A549 treated with Mapracorat at 1 μM for 4 hours (cell line): ENCODE measurements at places on chromosomes 7 and 10. TPM values are rescaled to one million over a fixed set of nuclear protein-coding genes. Genes with fewer than 3 reads are reported as not detected.

Gene INPP5F
- 8.4 to 11.4 TPM (median 9.9 TPM) in 5 replicates for total RNA-seq

Gene ELAPOR2
- total RNA-seq: not detected in 5 replicates

Gene FFAR4
- total RNA-seq: 0.07 to 0.29 TPM (median 0.15 TPM) in 5 replicates

Gene TMEM236
- 0.02 to 0.08 TPM (median 0.03 TPM) in 5 replicates for total RNA-seq

Gene TAS2R41
- not detected in 5 replicates for total RNA-seq

Gene NKX2-3
- total RNA-seq: 0.06 to 0.11 TPM (median 0.08 TPM) in 3 of 5 replicates, not detected in the others

Gene CYP3A5
- 0.99 to 1.9 TPM (median 1.2 TPM) in 5 replicates for total RNA-seq

Gene PRLHR
- total RNA-seq: not detected in 5 replicates

Gene NEURL1
- 0.52 to 0.87 TPM (median 0.62 TPM) in 5 replicates for total RNA-seq

Gene CXCL12
- 0.07 to 0.66 TPM (median 0.23 TPM) in 5 replicates for total RNA-seq

Gene EEPD1
- total RNA-seq: 56.9 to 62.1 TPM (median 59.8 TPM) in 5 replicates

Gene CPED1
- total RNA-seq: 0.05 TPM in 1 of 5 replicates, not detected in the others

Gene KLLN
- 0.41 to 0.66 TPM (median 0.49 TPM) in 5 replicates for total RNA-seq

Gene SPDYE8
- not detected in 5 replicates for total RNA-seq

Gene SLC29A4
- total RNA-seq: 10.8 to 16.6 TPM (median 12.6 TPM) in 5 replicates

Gene AMPH
- 0.05 to 0.13 TPM (median 0.11 TPM) in 4 of 5 replicates, not detected in the other for total RNA-seq
